CD4-positive, alpha-beta T cell treated with Interleukin-6 at 100 ng/mL for 8 hours (primary cell): ENCODE measurements at places on chromosomes 6 and 20.

DNA sequence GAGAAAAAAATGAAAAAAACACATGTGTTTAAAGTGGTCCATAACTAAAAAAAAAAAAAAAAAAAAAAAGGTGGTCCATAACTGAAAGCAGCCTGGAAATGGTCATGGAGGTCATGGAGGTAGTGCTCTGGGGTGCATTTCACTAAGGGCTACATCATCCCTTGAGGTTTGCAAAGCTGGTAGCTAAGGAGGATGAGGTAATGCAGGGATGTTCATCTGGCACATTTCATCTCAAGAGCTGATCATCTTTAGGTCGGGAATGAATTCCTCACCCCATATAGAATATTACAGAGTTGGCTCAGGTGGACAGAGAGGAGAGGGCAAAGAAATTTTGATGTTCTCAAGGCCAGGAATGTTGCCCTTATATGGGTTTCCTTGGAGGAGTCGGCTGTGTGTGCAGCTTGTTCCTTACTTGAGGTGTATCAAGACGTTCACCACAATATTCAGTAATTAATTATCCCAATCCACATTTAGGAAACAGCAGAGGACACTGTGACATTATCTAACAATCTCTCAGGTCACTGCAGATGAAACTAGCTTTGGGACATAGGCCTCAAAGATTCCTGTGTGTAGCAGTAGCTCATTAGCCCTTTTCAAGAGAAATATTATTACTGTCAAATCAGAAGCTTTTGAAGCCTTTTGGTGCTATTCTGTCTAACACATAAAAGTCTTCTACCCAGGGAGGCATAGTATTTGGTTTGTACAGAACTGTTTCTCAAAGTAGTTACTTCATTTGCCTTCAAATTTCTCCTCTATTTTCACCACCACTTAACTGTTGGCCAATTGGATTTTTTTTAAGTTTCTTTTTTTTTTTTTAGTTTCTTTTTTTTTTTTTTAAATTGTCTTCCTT lies 46.8 kb downstream of the CYP24A1 start:
- DNase-seq = no peak

DNA sequence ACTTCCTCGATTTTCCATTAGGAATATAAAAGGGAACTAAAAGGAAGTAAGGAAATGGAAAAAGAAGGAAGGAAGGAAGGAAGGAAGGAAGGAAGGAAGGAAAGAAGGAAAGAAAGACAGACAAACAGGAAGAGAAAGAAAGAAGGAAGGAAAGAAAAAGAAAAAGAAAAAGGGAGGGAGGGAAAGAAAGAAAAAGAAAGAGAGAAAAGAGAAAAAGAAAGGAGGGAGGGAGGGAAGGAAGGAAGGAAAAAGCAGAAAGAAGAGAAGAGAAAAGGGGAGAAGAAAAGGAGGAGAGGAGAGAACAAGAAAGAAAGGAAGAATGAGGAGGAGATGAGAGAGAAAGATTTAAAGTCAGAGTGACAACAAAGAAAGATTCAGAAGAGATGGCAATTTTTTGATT lies 724.5 kb downstream of the GRIK2 start:
- no peak for DNase-seq

GRCh38 chr6:114707081-114707620 lies 364.3 kb upstream of the HS3ST5 start:
- DNase-seq = no peak

- no peak for DNase-seq
These were observed 1090.3 kb downstream of the HACE1 start for GRCh38 chr6:103769431-103769830.

DNA sequence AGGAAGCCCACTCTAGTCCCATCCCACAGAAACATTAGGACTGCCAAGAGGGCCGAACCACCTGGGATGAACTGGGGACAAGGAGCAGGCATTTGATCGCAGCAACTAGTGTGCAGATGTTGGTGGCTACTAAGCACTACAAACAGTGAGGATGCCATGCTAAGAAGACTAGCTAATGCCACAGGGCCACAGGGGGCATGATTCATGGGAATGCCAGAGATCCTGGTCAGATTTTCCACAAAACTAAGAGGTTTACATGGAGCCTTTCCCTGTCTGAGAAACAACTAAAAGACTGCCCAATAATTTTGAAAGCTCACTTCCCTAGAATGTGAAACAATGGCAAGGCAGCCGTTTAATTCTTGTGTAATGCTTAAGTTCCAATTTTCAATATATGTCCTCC lies 375.9 kb upstream of the PTCHD4 start:
- no peak for DNase-seq

DNA sequence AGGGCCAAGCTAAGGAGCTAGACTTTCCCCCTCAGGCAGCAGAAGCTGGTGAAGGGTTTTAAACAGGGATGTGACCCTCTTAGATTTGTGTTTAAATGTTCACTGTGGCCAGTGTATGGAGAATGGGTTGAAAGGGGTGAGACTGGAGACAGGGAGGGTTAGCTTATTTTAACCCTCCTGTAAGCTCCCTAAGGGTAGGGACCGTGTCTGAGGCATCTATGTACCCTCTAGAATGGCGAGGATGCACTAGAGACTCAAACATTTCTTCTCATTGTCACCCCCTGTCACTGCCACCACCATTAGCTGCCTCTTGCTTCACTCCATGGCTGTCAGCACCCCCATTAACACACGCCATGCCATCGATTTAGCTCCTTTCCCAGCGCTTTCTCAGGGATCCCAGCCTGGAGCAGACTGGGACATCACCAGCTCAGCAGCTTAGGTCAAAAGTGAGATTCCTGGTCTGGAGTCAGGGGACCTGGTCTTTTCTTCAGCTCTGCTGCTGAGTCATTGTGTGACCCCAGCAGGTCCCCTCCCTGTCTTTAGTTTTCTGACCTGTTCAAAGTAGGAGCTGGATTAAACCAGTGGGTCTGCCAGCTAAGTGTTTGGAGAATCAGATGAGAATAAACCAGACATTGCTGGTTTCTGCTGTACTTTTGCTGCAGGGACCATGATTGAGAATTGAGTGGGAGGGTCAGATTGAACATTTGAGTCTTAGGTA lies 1.1 kb upstream of the SLC22A7 start:
- no peak for DNase-seq

GRCh38 chr6:169397684-169398083 lies 144.0 kb upstream of the THBS2 start:
- DNase-seq = no peak

- peak; percentile 93 for DNase-seq
These were observed 22.7 kb downstream of the HLA-A start for GRCh38 chr6:29964887-29965562.

DNA sequence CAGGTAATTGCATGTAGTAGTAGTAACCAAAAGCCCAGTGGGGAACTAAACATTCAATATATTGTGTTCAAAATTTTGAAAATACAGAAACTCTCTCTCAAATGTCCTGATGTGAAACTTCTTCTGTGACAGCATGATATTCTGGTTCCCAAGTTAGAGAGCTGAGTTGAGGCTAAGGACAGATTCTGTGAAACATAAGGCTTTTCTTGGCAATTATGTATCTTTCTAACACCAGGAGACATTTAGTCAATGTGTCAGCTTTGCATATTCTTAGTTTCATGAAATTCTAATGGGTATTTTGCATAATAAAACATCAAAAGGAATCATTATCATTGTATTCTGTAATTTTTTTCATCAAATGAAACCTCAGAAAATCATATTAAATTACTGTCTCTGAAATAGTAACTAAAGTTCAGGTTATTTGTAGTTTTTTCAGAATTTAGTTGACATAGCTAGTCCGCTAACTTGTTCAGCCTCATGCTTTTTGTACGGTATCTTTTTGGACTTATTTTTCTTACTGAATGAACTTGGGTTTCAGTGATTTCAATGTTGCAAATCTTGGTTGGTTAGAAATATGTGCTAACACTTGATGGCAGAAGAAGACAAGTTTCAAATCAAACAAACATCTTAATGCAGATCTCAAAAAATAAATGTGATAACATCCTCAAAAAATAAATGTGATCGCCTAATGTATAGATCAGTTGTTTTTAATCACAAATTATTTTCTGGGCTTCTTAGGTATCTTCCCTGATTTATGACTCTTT lies 70.4 kb downstream of the AKAP7 start:
- no peak for DNase-seq

GRCh38 chr6:99614430-99615186 lies 8.0 kb downstream of the PRDM13 start:
- no peak for DNase-seq

DNA sequence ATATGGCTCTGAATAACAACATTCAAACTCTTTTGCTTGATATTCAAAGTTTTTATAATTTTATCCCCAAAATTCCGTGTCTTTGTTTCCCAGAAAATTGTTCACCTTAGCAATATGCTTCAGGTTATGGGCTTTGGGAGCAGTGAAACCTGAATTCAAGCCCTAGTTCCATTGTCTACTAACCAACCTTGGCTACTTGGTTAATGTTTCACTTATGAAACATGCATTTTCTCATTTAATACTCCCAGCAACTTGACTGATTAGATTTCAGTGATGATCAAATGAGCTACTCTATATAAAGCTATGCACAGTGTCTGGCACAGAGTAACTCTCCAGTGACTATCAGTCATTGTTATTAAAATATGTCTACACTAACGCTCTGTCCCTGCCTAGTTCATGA lies 192.2 kb upstream of the TENT5A start:
- no peak for DNase-seq

DNA sequence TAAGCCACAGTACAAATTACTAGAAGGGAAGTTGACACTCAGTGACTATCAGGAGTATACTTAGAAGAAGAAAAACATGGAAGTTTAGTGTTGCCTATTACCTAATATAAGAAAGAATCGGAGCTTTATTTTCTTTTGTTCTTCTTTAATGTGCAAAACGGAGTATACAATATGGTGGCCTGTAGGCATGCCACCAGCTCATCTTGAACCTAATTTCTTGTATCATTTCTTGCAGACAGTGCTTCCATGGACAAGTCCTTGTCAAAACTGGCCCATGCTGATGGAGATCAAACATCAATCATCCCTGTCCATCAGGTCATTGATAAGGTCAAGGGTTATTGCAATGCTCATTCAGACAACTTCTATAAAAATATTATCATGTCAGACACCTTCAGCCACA lies 141.3 kb downstream of the ADGRG6 start:
- no peak for DNase-seq

DNA sequence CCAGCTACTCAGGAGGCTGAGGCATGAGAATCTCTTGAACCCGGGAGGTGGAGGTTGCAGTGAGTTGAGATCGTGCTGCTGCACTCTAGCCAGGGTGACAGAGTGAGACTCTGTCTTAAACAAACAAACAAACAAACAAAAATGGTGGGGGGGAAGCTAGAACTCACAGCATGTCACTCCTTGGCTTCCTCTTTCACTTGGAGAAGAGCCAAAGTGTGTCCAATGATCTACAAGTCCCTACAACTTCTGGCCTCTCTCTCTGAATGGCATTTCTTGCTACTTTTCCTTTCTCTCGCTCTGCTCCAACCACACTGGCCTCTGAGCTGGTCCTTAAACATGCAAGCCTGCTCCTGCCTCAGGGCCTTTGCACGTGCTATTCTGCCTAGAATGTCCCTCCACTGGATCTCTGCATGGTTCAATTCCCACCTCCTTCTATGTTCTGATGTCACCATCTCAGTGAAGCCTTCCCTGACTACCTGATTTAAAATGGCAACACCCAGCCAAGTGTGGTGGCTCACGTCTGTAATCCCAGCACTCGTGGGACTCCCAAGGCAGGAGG lies 8.1 kb downstream of the TLDC2 start:
- no peak for DNase-seq

DNA sequence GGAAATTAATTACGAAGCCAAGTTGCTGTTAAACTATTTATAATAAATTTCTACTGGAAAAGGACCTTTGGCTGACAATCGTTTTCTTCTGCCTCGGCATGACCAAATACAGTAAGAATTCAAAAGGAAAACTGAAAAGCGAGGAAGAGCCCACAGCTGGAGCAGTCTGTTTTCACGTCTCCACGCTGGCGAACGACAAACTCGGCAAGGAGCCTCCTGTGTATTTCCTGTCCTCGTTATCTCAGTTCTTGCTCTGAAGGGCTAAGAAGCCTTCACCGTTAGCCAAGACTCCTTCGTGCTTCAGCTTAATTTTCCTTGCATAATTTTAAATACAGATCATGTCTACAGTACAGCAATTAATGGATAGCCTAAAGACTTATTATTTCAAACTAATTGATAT lies 214.3 kb upstream of the PLCB4 start:
- DNase-seq = no peak

GRCh38 chr6:73418081-73418741 lies 23.6 kb downstream of the DDX43 start:
- DNase-seq = no peak
